ENCODE measurements at places on chromosomes 7 and 10.

DNA sequence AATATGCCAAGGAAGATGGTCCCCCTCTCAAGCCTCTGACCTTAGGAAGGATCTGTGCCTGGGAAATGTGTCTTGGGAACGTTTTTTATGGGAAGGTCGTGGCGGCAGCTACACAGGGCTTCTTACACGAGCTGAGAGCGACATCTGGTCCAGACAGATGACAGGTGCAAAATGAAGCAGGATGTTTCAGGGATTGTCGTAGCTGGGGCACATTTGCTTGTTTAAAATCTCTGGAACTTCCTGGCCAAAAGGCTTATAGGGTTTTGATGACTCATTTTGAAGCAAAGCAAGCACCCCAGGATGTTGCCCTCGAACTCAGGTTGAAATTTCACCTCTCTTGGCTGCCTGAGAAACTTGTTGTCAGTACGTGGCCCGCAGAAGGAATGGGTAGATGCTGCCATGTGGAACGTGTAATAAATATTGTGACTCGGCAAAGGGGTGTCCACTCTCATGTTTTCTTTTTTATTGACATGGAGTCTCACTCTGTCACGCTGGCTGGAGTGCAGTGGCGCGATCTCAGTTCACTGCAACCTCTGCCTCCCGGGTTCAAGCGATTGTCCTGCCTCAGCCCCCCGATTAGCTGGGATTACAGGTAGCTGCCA lies 117.5 kb downstream of the CAMK1D start:
- no peak for DNase-seq

DNA sequence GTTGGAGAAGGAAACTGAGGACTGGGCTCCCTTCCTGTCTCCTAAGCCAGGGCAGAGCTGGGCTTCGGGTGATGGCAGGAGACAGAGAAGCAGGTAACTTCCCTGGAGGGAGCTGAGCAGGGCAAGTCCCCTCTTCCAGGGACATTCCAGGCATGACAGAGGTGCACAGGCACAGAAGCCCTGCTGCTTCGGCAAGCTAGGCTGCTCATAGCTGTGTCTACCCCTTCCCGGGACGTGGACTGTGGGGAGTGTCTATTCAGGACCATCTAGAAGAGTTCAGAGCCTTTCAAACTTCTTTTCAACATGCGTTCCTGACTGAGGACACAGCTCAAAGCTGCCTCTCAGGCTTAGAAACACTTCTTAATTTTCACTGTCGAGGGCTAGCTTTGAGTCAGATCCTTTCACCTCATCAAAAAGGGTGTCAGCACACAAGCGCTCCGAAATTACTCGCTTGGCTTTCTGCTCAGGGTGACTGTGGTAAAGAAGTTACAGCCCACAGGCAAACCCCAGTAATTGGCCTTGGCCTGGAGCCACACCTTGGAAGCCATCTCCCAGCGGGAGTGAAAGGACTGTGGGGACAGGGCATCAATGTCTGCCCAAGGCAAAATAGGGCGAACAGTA lies 63.7 kb upstream of the STEAP1B start:
- DNase-seq, result no peak

DNA sequence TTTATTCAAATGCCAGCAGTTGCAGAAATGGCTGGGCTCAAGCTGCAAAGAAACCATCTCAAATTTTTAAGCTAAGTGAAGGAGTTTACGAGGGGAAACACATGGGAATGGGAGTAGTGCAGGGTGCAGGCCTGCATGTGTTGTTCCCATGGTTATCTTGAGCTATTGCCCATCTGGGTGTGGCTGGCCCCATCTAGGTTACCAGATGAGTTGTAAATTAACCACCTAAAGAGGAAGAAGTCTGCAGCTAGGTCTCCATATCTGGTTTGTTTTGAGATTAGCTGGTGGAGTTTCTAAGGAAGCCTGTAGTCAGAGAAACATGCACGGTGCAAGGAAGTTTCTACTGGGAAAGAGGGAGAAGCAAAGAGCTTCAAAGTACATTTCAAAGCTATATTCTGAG lies 23.3 kb upstream of the STEAP2 start:
- DNase-seq, result no peak

DNA sequence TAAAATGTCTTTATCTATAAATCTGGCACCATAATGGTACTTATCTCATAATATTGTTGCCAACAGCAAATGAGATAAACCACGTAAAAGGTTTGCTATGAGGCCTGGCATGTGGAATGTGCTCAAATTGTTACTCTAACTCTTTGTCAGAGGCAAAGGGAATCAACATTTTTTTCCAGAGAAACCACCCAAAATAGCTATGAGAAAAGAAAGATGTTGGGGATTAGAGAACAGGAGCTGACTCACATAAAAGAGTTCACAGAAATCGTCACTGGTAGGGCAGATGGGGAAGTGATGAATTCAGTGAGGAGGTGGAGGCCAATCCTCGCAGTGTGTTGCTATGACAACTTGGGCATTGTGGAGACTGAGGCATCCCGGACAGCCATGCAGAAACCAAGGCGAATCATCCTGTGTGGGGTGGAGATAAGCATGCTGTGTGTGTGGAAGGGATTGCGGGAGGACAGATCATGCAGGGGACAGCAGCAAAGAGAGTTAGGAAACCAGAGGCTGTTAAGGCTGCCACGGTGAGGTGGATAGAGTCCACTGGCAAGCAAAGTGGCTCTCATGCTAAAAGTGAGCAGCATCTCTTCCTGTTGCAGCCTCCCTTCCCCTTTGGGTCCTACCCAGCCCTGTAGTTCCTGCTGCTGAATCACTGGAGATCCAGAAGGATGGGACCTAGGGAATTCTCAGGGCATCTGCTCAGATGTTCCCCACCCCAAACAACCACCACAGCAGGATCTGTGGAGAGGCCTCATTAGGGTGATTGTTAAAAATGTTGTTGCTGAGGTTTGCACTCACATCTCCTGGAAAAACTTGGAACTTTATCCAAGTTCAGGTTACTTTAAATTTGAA lies 103.9 kb downstream of the CUBN start:
- DNase-seq, result no peak

GRCh38 chr10:775245-776075 lies 86.0 kb upstream of the DIP2C start:
- no peak for DNase-seq

- DNase-seq, result no peak
Measured at GRCh38 chr7:149317496-149317895, 55.5 kb downstream of the ZNF783 start.

DNA sequence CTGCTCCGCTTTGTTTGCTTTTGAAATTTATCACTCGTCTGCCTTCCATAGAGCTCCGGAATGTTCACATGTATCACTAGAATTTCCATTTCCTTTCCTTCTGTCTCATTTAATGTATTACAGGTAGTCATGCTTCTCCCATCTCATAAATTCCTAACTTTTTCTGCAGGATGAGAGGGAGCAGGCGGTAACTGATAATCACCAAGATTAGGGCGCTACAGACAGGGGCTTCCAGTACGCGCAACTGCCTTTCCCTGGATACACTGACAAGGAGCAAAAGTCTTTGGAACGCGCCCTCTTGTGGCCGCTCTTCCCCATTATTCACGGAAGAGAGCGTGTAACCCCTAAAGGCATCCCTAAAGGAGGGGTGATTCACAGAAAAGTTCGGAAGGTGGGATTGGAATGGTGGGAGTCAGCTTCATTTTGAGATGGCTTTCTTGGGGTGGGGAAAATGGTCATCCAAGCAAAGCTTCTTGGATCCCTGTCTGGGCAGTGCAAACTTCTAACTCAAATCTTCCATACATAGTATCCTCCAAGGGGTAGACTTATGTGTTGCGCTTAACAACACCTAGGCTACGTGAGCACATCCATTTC lies 6.5 kb downstream of the INHBA start:
- no peak for DNase-seq

DNA sequence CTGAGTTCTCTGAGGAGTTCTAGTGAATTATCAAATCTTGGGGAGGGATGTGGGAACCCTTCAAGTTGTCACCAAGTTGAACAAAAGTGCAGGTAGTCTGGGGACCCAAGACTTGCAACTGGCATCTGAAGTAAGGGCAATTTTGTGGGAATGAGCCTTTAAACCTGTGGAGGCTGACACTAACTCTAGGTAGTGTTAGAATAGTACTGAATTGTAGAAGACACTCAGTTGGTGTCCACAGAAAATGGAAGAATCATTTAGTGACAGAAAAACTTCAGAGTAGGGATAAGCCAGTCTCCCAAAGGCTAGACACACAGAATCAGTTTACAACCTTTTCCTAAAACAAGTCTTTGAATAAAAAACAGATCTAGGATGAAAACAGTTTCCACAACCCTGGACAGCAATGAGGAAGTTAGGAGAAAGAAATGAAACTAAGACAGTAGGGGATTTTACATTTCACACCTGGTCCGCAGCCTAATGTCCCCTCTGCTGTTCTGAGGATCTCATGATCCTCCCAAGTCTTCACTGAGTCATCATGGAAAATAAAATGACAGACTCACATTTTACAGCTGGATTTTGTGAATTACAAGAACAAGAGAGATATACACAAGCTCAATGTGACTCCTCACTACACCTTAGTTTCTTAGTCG lies 23.0 kb upstream of the ING3 start:
- no peak for DNase-seq
